ENCODE measurements at places on chromosomes 7 and 10. TPM values are rescaled to one million over a fixed set of nuclear protein-coding genes. Genes with fewer than 3 reads are reported as not detected.
A peak's percentile ranks its signal among the peaks of the same experiment; 100 is the strongest.

GRCh38 chr10:78414380-78414779 lies 380.7 kb downstream of the RPS24 start:
- H3K27me3 ChIP-seq = peaks cover 38% of the 10 kb centered on the region
- no peak overlapping the region for H3K4me3 ChIP-seq
- H3K4me1 ChIP-seq = no peaks in the 10 kb centered on the region

DNA sequence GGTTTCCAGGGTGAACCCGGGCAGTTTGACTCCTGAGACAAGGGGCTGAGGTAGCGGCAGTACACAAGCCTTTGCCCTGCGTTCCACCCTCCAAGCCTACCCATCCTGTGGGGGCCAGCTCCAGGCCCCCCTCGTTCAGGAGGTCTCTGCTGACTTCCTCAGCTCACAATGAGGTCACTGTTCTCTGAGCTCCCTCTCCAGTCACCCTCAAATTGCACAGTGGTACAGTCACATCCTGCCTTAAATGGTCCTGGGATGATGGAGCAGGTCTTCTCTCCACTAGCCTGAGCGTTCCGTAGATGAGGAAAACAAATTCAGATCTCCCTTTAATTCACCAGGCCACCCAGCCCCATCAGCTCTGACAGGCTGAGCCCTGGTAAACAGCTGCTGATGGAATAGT lies 90.2 kb downstream of the SH3PXD2A start:
- no peak overlapping the region for H3K27ac ChIP-seq
- H3K4me1 ChIP-seq = peaks cover 6% of the 10 kb centered on the region
- peaks cover 10% of the 10 kb centered on the region for H3K36me3 ChIP-seq
- no peak for DNase-seq

- H3K27me3 ChIP-seq = no peaks in the 10 kb centered on the region
- H3K36me3 ChIP-seq = peaks cover 2% of the 10 kb centered on the region
- no peaks in the 10 kb centered on the region for H3K4me1 ChIP-seq
These were observed 482.0 kb upstream of the MGMT start for GRCh38 chr10:128985036-128985435.

DNA sequence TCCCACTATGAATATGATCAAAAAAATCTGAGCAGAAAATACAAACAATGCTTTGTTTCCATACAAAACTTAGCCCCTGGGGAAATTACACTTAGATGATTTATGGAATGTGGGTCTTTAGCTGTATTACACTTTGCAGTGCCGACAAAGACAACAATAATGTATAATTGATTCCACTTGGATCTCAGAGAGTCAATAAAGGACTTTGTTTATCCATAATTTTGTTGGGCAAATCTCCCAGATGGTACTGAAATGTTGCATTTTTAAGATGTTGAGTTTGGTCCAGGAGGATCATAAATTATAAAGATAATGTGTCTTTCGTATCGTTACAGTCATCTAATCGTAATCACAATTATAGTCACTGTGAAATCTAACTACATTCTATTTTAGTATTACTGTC lies 66.9 kb upstream of the DOCK1 start:
- H3K36me3 ChIP-seq = peaks cover 2% of the 10 kb centered on the region
- peaks cover 24% of the 10 kb centered on the region for H3K27me3 ChIP-seq
- H3K4me3 ChIP-seq = no peak overlapping the region
- H3K4me1 ChIP-seq = no peaks in the 10 kb centered on the region
- no peak overlapping the region for H3K27ac ChIP-seq

DNA sequence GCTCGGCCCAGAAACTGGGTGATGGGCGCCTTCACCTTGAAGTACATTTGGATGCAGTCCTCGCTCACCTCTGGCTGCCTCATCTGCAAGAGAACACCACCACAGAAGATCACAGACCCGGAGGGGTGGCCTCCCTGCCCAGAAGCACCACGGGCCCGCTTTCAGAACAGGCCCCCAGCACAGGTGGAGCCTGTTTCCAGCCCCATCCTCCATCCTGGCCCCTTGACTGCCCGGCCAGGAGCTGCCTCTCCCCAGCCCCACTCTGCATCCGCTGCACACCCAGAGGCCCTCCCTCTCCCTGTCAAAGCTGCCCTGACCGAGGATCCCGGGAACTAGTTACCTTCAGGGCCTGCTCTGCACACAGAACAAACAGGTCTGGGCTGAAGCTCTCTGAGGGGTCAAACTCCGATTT lies 724 bp downstream of the CFAP46 start:
- DNase-seq = no peak
- H3K36me3 ChIP-seq = peaks cover 5% of the 10 kb centered on the region
- no peaks in the 10 kb centered on the region for H3K4me1 ChIP-seq
- H3K27ac ChIP-seq = no peak overlapping the region
- no peak overlapping the region for H3K4me3 ChIP-seq

Gene NPSR1
- not detected for total RNA-seq

Gene RAPGEF5
- 1.9 TPM for total RNA-seq

GRCh38 chr7:107364787-107365186 lies 105.1 kb upstream of the GPR22 start:
- H3K27me3 ChIP-seq = no peaks in the 10 kb centered on the region
- H3K4me3 ChIP-seq = no peak overlapping the region
- H3K4me1 ChIP-seq = no peaks in the 10 kb centered on the region

DNA sequence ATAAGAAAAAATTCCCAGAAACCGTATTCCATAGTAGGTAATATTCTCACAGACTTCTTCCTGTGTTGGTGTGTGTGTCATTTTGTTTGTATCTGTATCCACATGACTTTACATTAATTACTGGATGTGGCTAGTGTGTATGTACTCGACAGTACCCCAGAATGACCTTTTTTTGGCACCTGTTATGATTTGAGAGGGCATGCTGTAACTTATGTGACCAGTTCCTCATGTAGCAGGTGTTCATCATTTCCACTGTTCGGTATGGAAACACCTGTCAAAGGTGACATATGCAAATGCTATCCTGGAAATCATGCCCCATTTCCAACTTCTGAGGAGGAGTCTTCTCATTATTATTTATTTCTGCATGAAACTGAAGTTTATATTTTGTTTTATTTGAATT lies 89.3 kb downstream of the ZMYND11 start:
- H3K27ac ChIP-seq = no peak overlapping the region
- peaks cover 6% of the 10 kb centered on the region for H3K4me1 ChIP-seq
- no peaks in the 10 kb centered on the region for H3K36me3 ChIP-seq
- no peak overlapping the region for H3K4me3 ChIP-seq
- no peak for DNase-seq

GRCh38 chr7:7816084-7816483 lies 97.7 kb upstream of the RPA3 start:
- no peaks in the 10 kb centered on the region for H3K4me1 ChIP-seq
- no peak overlapping the region for H3K27ac ChIP-seq
- H3K36me3 ChIP-seq = peaks cover 7% of the 10 kb centered on the region
- H3K27me3 ChIP-seq = no peaks in the 10 kb centered on the region

DNA sequence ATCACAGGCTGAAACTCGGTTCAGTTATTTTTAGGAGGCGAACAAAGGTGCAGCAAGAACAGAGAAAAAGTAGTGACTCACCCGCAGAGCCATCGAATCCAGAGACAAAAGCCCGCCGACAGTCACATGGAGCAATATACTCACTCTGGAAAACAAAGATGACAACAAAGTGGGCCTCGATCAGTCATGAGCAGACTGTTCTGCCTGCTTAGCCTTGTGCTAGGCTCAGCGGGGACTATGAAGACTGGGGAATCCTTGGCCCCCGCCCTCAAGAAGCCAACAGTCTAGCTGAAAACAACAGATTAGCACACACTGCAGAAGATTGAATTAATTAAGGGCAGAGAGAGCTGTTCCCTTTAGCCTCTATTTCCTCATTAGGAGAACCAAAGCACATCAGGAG lies 30.4 kb downstream of the XPNPEP1 start:
- peaks cover 23% of the 10 kb centered on the region for H3K4me1 ChIP-seq
- H3K27me3 ChIP-seq = no peaks in the 10 kb centered on the region
- peak; percentile 83 for DNase-seq
- no peak overlapping the region for H3K4me3 ChIP-seq
- peak overlapping the region; percentile 16 for H3K27ac ChIP-seq

GRCh38 chr10:113169111-113169510 lies 219.1 kb downstream of the TCF7L2 start:
- DNase-seq = no peak
- H3K27ac ChIP-seq = no peak overlapping the region
- H3K4me3 ChIP-seq = no peak overlapping the region

GRCh38 chr10:58642283-58642682 lies 129.6 kb downstream of the BICC1 start:
- no peaks in the 10 kb centered on the region for H3K36me3 ChIP-seq
- peak overlapping the region; percentile 91 for H3K27ac ChIP-seq
- H3K4me1 ChIP-seq = peaks cover 62% of the 10 kb centered on the region
- peak; percentile 64 for DNase-seq
- peak overlapping the region; percentile 62 for H3K4me3 ChIP-seq

Gene NKX2-3
- not detected for total RNA-seq

Gene CHAT
- not detected for total RNA-seq

DNA sequence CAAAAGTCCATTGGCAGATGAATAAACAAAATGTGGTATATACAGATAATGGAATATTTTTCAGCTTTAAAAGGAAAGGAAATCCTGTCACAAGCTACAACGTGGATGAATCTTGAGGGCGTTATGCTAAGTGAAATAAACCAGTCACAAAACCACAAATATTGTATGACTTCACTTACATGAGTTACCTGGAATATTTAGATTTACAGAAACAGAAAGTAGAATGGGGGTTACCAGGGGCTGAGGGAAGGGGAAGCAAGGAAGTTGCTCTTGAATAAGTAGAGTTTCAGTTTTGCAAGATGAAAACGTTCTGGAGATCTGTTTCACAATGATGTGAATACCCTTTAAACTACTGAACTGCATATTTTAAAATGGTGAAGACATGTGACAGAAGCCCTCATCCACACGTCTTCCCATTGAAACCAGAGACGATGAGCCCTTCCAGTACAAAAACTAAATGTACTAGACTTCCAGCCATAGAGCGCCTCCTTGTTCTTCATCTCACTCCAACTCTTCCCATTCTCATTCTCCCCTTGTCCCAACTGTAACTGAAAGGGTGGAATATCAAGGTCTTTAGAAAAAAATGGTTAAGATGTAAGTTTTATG lies 62.4 kb downstream of the MICU1 start:
- peaks cover 6% of the 10 kb centered on the region for H3K4me1 ChIP-seq
- H3K36me3 ChIP-seq = peaks cover 52% of the 10 kb centered on the region
- no peak for DNase-seq
- no peaks in the 10 kb centered on the region for H3K27me3 ChIP-seq
- H3K4me3 ChIP-seq = no peak overlapping the region
- no peak overlapping the region for H3K27ac ChIP-seq

Gene KEL
- not detected for total RNA-seq

Gene GOLGA7B
- total RNA-seq = not detected

DNA sequence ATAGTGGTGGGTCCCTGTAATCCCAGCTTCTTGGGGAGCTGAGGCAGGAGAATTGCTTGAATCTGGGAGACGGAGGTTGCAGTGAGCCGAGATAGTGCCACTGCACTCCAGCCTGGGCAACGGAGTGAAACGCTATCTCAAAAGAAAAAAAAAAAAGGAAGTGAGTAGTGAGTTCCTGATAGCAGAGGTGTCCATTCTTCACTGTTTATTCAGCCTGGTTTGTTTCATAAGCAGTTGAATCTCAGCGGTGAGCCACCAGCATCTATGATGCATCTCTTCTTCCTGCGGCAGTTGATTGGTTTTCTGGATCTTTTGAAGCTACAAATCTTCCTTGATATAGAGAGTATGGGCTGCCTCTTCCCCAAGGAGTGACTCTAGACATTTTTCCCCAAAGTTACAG lies 316.1 kb upstream of the MTPN start:
- H3K27ac ChIP-seq = no peak overlapping the region
- no peaks in the 10 kb centered on the region for H3K36me3 ChIP-seq
- H3K4me1 ChIP-seq = no peaks in the 10 kb centered on the region
- H3K4me3 ChIP-seq = no peak overlapping the region
- H3K27me3 ChIP-seq = peaks cover 12% of the 10 kb centered on the region

- H3K36me3 ChIP-seq = no peaks in the 10 kb centered on the region
- H3K4me3 ChIP-seq = no peak overlapping the region
- H3K4me1 ChIP-seq = no peaks in the 10 kb centered on the region
- DNase-seq = no peak
- H3K27me3 ChIP-seq = no peaks in the 10 kb centered on the region
These were observed 920.1 kb upstream of the AUTS2 start for GRCh38 chr7:68678196-68678595.

DNA sequence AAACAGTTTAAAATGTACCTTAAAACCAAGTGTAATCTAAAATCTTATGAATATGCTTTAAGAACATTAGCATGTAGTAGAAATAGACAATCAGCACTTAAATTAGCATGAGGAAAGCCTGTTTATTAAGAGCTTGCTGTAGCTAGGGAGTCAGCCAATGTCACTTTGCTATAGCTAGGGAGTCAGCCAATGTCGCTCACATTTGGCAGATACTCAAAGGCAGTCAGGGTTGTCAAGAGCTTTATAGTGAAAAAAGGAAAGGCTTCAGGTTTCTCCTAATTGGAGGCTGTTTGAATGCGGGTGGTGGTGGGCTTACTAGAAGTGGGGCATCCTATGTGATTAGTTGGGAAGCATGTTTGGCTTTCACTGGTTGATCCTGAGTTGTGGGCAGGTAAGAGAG lies 226.2 kb upstream of the DGKB start:
- no peaks in the 10 kb centered on the region for H3K27me3 ChIP-seq
- no peak overlapping the region for H3K4me3 ChIP-seq
- no peak overlapping the region for H3K27ac ChIP-seq
- H3K36me3 ChIP-seq = no peaks in the 10 kb centered on the region
- no peaks in the 10 kb centered on the region for H3K4me1 ChIP-seq

Gene FAM25G
- total RNA-seq = not detected

Gene C7orf33
- not detected for total RNA-seq

DNA sequence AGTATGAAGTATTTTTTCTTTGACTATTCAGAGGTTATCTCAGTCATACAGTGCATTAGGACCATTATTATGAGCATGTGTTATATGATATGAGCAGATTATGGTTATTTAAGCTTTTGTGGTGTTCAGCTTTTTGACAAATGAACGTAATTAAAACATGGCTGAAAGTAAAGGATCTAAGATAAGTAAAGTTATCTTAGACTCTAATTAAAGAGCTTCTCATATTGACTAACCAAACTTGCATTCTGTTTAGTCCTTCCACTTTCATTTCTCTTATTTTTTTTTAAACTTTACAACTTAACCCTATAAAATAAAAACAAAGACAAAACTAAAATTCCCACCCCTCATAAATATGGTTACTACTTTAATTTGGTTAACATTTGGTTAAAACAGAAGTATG lies 6.9 kb upstream of the GPR85 start:
- H3K36me3 ChIP-seq = no peaks in the 10 kb centered on the region
- no peak overlapping the region for H3K27ac ChIP-seq
- no peak for DNase-seq

Gene SEMA4G
- not detected for total RNA-seq

Gene ZC3HAV1
- total RNA-seq = 14.2 TPM
